ENCODE measurements at places on chromosomes 13 and 19. TPM values are rescaled to one million over a fixed set of nuclear protein-coding genes. Genes with fewer than 3 reads are reported as not detected.

DNA sequence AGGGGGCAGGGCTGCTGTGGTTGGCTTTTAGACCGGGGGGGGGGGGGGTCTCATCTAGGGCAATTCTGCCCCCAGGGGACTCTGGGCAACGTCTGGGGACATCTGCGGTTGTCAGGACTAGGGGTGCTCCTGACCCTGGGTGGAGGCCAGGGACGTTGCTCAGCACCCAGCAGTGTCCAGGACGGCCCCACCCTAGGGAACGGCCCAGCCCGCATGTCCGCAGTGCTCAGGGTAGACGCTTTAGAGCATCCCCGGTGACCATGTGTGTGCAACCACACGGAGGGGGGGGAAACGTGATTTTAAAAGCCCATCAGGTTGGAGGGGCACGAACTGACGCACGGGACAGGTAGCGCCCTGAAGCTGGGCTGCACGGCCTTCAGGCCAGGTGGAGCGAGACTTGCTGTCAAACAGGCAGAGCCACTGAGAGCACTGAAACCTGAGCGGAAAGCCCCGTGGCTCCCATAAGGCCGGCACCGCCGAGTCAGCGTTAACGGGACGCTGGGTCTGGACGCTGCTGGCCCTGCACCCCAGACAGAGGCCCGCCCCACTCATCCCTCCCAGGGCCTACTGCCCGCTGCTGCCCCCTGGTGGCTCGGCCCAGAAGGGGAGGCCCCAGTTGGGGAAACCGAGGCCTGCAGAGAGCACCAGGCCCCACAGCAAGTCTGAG lies 8.3 kb downstream of the CACTIN start:
- DNase-seq, result peak; percentile 58

GRCh38 chr19:49772850-49773432 lies 6.1 kb downstream of the AP2A1 start:
- DNase-seq, result no peak

DNA sequence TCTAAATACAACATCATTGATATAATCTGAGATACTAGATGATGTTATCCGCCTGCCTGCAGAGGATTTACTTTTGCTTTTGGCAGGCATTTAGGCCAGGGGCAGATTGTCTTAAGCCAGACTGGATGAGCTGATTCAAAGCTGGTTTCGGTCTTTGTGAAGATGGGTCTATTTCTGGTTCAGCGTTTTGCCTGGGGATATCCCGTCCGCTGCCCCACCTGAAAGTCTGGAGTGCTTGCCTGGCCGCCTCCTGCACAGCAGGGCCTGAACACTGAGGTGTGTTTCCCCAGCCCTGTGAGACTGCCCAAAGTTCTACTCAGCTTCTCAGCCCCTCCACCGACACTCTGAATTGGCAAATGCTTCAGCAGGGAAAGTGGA lies 149.7 kb downstream of the KATNAL1 start:
- DNase-seq, result no peak

DNAAF3 gene
- total RNA-seq, result 2.6 TPM

CHST8 gene
- total RNA-seq, result not detected

DPF1 gene
- total RNA-seq, result not detected

C19orf67 gene
- total RNA-seq, result not detected

Measured in left colon (tissue), 2 donors.